Islet precursor cell (in vitro differentiated cells): ENCODE measurements at places on chromosomes 6 and 20.

GRCh38 chr6:113169484-113169883, 687.7 kb upstream of the MARCKS start:
- DNase-seq = no peak

GRCh38 chr6:35358086-35358485, 15.7 kb downstream of the PPARD start:
- DNase-seq = no peak

GRCh38 chr20:51969191-51969590, 166.9 kb upstream of the SALL4 start:
- DNase-seq = no peak

GRCh38 chr6:54198134-54198533, 86.9 kb downstream of the MLIP start:
- no peak for DNase-seq

DNA sequence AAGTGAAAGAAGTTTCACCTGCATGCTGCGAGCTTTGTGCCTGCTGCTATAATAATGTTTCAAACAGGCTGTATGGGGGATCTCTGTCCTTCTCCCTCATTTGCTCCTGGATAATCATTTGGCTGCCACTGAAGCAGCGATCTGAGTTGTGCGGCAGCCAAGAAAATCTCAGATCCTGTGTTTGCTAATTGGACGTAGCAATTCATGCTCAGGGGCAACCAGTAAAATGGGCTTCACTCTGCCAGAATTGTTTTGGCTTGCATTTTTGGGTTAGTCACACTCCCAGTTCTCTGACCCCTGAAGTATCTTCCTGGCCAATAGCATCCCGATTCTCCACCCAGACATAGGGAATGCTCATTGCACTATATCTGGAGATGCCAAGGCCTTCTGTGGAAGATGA, 13.7 kb upstream of the STXBP5 start:
- no peak for DNase-seq

DNA sequence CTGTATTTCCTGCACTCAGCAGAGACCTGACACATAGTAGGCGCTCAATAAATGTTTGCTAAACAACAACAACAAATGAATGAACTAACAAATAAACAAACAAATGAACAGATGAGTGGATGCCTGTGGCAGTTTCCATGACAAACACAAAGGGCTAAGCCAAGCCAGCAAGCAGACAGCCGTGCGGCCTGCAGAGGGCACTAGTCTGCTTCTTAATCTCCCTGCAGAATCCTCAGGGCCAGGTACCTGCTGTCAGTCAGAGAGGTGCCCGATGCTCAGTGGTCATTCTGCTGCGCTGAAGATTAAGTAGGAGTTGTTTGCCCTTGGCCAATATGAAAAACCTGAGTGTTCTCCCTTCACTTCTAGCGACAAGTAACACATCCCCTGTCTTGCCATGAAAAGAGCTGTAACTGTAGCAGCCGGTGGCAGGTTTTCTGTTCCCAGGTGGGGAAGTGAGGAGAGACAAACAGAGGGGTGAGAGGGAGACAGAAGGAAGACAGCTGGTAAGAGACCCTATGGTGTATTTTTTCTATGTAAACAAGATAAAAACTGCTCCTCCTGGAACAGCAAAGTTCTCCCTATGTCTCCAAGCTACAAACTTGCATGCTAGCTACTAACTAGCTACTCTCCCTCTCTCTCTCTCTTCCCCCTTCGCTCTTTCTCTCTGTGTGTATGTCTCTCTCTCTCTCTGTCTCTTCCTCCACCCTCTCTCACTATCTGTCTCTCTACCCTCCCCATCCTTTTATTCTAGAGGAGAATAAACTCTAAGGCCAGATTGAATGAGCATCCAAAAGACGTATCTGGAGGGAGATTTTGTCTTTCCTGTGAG, at the start of gene MC3R:
MC3R (plus strand) TSS at position 779 of the 829 bp plus-strand sequence. CDS start 112 bp downstream, outside the sequence.
- DNase-seq = peak; percentile 82

- no peak for DNase-seq
Observed at GRCh38 chr6:157779705-157780604, 43.1 kb upstream of the SNX9 start.

DNA sequence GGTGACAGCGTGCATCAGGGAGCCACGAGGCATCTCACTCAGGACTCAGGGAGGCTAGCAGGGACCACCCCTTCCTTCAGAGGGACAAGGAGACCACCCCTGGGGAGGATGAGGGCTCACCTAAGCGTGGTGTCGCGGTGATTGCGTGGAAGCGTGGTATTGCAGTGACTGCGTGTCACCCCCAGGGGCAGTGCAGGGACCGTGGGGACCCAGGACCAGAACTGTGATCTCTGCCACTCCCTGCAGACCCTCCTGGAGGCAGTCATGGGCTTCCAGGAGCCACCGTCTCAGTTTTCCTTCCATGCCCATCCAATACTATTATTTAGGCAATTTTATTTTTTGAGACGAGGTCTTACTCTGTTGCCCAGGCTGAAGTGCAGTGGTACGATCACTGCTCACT, 147.1 kb downstream of the TAF4 start:
- no peak for DNase-seq

DNA sequence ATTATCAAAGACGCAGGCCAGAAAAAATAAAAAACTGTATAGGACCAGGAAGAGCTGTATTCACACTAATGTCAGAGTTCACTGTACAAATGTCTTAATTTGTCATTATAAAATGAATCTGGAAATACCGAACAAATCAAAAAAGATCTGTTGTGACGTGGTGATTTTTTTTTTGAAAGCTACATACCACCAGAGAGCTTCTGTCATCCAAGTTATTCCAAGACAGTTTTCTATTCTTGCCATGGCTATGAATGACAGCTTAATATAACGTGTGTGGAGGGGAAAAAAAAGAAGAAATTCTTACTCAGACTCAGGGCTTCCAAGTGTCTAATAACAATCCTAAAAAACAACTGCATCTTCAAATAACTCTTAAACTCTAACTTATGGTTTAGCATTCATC, 328.8 kb upstream of the BTBD3 start:
- DNase-seq = no peak

GRCh38 chr6:41228616-41229015, 467 bp downstream of the TREML4 start:
- no peak for DNase-seq

- DNase-seq = no peak
Observed at GRCh38 chr6:167034056-167034455, 34.9 kb downstream of the CEP43 start.

DNA sequence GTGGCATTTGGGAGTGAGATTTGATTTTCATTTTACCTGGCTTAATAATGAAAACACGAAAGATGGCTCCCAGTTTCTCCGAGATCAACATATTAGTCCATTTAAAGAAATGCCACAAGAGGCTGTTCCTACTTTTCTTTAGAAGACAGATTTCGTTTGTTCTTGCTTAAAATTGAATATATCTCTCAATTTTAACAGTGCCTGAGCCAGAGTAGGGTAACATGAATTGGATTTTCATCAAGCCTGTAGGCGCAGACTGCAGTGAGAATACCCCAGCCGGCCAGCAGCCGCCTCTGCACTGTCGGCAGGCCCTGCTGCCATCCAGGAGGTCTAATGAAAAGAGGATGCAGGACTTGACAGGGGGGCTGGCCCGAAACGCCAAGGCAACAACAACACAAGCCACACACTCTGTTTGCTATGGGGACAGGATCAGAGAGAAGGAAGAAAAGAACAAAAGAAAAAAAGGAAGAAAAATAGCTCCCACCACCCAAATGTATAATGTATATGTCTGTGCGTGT, 72.5 kb downstream of the PPP1R3G start:
- DNase-seq = no peak

GRCh38 chr20:38842558-38842981, 37.1 kb downstream of the PPP1R16B start:
- no peak for DNase-seq

DNA sequence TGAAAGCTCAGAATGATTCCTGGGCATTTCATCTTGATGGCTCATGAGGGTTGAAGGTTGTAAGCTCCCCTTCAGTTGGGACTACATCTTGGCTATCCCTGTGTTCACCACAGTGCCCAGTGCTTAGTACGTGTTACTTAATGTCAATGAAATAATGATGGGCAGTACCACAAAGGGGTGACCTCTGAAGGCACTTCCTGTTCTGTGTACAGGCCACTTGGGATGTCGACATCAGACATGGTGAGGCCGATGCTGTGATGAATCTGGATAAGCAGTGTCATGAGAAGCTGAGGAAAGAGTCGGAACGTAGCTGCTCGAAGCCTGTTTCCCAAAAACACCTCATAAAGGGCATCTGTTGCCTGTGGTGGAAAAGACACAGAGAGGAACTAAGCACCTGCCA, 27.6 kb upstream of the RBL1 start:
- DNase-seq = no peak

- DNase-seq = no peak
Observed at GRCh38 chr6:131572686-131573415, at the start of gene ARG1. Gene ARG1 (plus strand): TSS chr6:131573226. CDS start chr6:131573283, 57 bp downstream.

DNA sequence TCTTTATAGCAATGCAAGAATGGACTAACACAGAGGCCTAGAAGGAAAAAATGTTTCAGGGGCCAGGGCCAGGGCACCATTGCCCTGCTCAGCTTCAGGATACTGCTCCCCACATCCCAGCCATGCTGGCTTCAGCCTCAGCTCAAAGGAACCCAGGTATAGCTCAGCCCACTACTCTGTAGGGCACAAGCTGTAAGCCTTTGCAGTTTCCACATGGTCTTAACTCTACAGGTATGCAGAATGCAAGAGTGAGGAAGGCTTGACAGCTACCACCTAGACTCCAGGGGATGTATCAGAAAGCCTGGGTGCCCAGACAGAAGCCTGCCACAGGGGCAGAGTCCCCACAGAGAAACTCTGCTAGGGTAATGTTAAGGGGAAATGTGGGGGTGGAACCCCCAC, 10.5 kb upstream of the TTK start:
- DNase-seq = no peak
